ENCODE measurements at places on chromosomes 16 and 17.
A peak's percentile ranks its signal among the peaks of the same experiment; 100 is the strongest.

DNA sequence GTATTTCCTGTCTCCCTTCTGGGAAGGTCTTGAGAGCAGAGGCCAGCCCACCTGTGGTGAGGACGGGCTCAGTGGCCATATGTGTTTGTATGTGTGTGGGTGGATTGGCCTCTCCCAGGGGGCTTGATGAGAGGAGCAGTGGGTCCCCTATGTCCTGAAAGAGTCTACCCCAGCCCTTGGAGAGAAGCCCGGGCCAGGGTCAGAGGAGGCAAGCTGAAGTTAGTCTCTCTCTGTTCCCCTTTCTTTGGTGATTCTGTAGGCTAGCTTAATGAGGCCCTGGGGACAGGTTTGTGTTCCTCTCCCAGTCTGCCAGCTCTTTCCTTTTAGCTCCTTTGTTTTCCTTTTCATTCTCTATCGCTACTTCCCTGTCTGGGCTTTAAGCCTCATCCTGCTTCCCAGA, 23.8 kb upstream of the NFATC3 start:
- no peak for DNase-seq

DNA sequence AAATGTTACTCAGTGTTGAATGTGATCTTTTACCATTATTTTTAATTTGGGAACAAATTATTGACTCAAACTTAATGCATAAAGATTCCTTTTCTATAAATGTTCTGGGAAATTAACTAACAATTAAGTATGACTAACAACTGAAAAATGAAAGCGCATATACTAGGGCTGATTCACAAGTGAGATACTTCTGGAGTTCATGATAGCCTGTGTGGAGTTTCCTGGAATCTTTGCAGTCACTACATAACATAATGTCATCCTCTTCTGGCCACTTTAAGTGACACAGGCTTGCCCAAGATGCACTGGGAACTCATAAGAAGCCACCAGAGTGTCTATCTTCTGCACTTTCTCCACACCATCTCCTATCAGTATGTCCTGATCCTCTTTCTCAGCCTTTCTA, 450.3 kb upstream of the CDH11 start:
- DNase-seq: peak; percentile 66

GRCh38 chr17:62675260-62675659, 47.8 kb downstream of the MRC2 start:
- DNase-seq: no peak

DNA sequence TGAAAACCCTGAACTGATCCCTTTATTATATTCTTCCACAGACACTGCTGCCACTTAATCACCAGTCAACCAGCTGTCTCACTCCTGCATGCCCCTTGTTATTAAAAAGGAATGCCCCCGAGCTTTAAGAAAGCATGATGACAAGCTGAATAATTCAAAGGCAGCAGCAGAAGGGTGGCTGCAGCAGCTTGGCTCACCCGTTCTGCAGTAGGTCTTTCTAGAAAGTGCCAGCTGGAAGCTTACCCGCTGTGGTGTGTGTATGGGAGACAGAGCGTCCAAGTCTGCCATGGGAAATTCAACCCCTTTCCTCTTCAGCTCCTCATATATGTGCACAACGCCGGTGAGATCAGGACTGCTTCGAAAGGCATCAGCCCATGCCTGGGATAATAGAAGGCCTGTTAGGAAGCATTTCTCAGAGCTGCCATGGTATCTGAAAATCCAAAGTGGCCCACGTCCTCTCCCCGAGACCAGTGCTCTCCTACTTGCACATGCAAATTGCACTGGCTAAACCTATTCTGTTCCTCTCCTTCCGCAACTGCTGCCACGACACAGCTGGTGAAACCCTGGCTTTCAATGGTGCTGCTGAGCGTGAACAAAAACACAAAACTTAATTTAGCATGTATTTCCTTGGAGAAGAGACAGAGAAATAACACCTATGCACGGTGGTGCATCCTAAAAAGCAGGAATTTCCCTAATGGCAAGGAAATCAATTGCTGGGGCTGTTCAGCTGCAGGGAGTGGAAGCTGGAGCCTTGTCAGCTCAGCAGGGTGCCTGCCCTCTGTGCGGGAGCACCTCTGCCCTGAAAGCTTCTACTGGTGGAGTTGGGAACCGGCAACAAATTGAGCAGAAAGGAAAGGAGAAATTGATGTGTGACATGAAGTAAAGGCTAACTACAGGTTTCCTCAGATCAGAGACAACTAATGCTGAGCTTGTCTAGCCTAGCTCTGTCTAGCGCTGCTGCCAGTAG, 47.9 kb upstream of the SREBF1 start:
- no peak for DNase-seq

DNA sequence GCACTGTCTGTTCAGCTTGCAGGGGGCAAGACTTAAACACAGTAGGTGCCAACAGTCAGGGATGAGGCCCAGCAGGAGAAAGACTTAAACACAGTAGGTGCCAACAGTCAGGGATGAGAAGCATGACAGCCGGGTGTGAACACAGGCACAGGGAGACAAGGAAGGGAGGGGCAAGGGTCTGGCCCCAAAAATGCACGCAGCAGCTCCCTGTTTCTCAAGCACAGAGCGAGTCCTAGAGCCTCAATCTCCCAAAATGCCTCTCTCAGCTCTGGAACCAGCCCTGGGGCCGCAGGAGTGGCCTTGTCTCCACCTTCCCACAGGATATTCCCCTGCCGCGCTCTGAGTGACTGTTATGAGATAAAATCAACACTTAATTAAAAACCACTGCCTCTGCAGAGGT, 66.4 kb downstream of the DYNLRB2 start:
- no peak for DNase-seq

GRCh38 chr17:13540546-13540945, 61.2 kb downstream of the HS3ST3A1 start:
- DNase-seq: peak; percentile 47

- no peak for DNase-seq
Observed at GRCh38 chr17:58382108-58382871, 30.3 kb upstream of the SUPT4H1 start.

- no peak for DNase-seq
Observed at GRCh38 chr16:27228045-27228444, 24.7 kb downstream of the KDM8 start.

DNA sequence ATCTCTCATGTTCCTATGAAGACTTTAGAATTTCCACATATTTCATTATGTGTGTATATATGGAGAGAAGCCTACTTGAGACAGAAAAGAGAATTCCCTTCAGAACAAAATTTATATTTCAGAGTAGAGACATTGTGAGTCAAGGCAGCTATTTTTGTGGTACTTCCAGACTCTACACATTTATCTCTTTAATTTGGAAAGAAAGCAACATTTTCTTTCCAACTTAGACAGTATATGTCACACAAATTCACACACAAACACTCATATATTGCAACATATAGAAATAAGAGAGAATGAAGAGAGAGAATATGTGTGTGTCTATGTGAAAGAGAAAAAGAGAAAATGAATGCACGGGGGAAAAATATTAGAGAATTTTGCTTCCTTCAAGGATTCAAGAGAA, 158.8 kb downstream of the CDH8 start:
- DNase-seq: no peak

GRCh38 chr17:57524839-57525568, 220.1 kb downstream of the CCDC182 start:
- no peak for DNase-seq

DNA sequence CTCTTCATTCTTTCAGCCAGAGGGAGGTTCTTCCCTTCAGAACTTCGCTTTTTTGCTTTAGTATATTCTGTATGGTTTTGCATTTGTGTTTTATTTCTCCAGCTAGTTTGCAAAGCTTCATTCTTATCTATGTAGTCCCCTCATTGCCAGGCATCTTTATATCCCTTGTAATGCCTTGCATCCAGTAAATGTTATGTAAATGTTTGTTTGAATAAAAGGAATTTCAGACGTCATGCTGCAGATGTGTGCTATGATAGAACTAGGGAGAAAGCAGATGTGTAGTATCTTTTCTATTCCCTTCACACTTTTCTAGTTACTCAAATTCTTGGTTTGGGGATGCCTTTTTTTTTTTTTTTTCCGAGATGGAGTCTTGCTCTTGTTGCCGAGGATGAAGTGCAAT, 62.6 kb upstream of the RASL10B start:
- DNase-seq: no peak

DNA sequence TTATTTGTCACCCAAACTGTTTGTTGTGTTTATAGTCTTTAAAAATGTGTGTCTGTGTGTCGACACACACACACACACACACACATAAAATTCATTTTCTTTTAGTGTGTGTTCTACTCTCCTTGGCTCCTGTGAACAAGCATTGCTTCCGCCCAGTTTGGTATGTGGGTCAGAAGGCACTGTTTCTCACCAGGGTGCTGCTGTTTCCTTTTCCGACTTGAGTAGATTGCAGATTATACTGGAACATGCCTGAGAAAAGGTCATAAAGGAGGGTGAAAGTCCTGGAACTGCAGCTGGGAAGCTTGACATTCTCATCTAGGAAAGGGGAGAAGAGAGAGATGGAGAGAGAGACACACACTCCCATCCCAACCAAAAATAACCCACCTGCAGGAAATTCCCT, 330.3 kb downstream of the BCAS3 start:
- DNase-seq: no peak

GRCh38 chr17:35733366-35733765, 1.9 kb downstream of the RASL10B start:
- no peak for DNase-seq

DNA sequence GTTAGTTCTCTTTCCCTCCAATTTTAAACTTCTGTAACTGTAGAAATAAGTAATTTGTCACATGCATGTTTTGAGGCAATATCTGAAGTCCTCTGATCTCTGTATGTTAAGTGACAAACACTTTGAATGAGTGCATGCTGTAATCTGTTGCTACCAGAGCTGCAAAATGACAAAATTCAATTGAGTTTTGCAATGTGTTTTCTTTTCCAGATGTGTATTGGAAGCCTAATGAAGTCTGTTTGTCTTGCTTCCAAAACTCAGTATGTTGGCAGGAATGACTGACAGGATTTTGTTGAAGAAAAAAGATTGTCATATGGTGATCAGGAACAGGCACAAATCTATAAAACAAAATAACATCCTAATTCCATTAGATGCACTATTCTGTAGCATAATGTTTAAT, 561.6 kb upstream of the CDH8 start:
- DNase-seq: no peak

DNA sequence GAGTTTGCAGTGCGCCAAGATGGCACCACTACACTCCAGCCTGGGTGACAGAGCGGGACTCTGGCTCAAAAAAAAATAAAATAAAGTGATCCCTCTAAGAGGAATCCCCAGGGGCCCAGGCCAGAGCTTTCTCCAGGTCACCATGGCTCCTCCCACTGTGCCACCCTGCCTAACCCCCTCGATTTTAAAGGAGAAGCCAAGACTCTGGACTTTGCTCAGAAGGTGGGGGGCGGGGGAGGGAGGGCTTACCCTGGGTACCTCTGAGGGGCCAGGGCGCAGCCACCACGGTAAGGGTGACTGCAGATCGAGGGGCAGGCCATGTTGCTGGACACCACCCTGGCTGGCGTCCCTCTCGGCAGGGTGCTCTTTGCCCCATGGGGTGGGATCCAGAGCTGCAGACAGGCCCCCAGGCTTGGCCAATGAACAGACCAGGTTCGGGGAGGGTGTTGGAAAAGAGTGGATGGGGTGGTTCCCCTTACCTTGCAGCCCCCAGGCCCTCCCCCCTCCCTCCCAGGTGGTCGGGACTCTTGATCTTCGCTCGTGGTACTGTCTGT, 455 bp upstream of the GRB7 start:
- no peak for DNase-seq

- DNase-seq: no peak
Observed at GRCh38 chr17:17326275-17326875, 23.2 kb downstream of the NT5M start.

GRCh38 chr17:73069841-73070240, 22.6 kb downstream of the SLC39A11 start:
- no peak for DNase-seq

DNA sequence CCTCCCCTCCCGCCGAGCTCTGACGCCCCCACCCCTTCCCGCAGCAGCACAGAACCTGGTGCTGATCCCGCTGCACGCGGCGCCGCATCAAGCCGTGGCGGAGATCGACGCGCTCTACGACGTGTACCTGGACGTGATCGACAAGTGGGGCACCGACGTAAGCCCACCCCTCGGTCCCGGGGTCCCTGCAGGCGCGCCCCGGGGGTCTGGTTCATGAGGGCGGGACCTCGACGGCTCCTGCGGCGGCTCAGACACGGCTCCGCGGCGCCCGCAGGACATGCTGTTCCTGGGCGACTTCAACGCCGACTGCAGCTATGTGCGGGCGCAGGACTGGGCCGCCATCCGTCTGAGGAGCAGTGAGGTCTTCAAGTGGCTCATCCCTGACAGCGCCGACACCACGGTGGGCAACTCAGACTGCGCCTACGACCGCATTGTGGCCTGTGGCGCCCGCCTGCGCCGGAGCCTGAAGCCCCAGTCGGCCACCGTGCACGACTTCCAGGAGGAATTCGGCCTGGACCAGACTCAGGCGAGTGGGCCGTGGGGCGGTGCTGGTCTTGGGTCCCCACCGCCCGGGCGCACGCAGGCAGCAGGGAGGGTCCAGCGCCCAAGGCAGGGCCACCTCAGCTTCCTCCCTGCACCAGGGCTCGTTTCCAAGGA, 1.4 kb downstream of the DNASE1L2 start:
- no peak for DNase-seq

DNA sequence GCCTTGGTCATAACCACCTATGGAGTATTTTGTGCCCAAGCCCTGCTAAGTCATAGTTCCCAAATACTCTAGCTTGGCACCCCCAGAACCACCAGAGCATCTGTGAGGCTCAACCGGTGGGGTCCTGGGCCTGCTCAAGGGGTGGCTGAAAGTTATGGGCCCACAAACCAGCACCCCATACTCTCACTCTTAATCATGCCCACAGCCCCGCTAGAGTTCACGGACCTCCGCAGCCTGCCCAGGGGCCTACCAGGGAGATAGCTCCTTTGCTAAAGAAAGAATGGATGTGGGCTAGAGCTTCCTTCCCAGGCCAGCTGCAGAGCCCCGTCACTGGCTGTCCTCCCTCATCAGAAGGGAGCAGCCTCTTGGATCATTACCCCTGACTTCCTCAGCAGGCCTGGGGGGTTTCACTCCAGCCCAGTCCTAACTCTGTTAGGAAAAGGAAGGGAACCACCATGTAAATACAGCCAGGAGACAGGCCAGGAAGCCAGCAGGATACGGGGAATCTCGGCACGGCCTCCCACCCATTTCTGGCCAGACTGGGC, 1.4 kb downstream of the GIT1 start:
- DNase-seq: no peak
